NCI-H1436 (cell line): ENCODE measurements at places on chromosomes 6 and 20.

DNA sequence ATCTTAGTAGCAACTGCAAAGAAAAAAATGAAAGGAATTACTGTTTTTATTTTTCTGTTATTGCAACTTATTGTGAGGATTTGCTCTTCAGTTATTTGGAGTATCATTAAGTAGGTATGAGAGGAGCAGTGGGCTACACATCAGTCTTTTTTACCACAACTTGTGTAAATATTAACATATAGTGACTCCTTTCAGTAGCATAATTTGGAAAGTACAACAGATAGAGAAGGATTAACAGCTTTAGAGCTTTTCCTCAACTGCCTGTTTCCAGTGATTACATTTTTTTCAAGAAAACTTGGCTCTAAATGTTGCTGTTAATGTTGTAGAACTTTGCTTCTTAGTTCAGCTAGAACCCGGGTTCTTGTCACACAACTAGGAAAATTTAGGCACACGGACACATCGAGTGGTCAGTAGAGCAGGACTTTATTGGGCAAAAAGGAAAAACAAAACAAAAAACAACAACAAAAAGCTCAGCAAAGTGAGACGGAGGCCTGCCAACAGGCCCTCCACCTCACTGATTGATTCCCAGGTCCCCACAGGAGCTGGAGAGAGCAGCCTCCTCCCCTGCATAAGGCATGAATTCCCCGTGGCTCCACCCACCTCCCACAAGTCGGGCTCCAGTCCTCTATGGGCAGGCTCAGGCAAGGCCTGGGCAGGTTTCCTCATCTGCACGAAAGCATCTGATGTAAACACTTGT, 75.1 kb downstream of the ADGRG6 start:
- DNase-seq, result peak; percentile 5

DNA sequence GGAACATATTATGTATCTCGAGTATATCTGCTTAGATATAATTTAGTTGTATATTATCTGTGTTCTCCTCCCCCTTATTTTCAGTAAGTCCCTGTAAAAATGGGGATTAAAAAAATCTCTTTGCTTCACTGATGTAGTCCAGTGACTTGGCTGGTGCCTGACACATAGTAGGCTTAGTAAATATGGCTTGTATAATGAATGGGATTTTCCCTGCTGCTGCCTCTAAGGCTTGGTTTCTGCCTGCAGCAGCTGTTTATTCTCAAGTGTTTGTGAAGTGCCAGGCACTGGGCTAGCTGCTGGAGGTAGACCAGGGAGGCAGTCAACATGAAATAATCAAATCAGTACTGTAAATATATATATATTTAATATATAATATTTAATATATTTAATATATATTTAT, 1.6 kb upstream of the ZFP64 start:
- DNase-seq, result peak; percentile 12

GRCh38 chr6:122568797-122569221, 41.4 kb upstream of the PKIB start:
- no peak for DNase-seq

DNA sequence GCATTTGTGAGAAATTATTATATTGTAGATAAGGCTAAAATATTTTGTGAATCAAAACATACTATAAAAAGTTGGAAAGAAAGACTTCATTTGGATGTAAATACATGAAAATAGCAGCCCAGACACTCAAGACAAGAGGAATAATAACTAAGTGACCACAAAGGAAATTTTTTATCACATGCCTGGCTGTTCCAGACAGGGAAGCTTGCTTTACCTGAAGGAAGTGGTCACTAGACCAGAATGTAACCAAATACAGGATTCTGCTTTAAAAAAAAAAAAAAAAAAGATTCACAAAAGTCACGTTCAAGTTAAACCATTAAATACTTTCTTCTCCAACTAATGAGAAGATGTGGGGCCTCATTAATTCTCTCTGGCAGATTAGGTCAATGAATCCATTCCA, 9.3 kb upstream of the HLA-DQB2 start:
- no peak for DNase-seq

- peak; percentile 52 for DNase-seq
Observed at GRCh38 chr6:157528931-157529653, 148.1 kb downstream of the ZDHHC14 start.

DNA sequence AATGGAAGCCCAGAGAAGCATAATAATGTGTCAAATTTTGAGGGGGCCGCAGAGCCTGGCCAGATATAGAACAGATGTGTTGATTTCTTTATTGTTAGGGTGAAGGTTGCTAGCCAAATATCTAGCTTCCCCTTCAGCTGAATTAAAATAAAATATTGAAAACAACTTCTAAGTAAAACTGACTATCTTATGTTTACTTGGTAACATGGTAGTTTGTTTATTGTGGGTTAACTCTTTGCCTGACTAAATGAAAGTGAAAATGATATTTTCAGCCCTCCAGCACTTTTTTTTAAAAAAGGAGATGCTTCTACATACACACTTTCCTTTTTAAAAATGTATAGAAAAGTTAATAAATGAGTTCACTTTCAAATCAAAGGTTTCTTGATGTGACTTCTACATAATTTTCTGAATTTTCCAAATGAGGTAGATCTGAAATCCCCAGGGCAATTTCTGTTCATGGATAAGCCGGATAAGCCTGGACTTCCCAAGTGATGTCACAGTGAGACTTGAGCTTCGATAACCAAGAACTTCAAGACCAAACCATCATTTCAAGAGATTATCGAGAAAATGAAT, 172.1 kb upstream of the OLIG3 start:
- no peak for DNase-seq

DNA sequence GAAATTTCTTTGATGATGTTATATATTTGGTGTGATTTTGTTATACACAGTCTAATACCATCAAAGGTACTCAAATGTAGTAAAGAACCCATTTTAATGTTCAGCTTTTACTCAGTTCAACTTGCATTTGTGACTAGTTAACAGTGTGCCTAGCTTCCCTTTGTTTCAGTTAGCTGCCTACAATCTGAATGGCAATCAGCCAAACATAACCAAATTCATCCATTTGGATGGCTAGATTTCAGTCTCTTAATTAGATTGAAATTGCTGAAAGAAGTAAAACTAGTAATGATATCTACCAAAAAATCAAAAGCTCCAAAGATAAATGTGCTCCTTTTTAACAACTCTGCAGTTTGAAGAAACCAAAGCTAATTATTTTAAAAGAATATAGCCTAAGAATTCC, 6.9 kb downstream of the EPHA7 start:
- DNase-seq, result no peak

- DNase-seq, result no peak
Observed at GRCh38 chr6:43367245-43367984, 2.0 kb downstream of the ZNF318 start.

DNA sequence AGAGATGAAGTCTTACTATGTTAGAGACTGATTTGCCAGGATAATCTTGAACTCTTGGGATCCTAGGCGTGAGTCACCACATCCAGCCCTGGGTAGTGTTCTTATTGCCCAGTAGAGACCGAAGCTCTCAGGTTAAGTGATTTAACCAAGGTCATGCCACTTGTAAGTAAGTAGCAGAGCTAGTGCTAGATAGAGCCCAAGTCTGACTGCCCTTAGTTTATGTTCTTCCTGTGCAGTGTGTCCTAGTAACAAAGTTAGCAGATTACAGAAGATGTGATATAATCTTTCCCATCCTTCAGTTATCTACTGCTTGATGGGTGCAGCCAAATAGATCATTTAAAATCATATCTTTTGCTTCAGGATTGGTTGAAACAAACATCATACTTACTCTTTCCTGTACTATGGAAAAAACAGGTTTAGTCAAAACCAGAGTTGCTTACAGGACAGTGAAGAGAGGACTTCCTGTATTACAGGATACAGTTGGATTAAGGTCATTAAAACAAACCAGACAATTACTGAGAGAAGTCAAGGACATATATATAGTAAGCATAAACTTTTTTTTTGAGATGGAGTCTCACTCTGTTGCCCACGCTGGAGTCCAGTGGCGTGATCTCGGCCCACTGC, 9.5 kb upstream of the PABPC1L start:
- DNase-seq, result no peak

- no peak for DNase-seq
Observed at GRCh38 chr20:56828402-56828801, 199.3 kb downstream of the TFAP2C start.

DNA sequence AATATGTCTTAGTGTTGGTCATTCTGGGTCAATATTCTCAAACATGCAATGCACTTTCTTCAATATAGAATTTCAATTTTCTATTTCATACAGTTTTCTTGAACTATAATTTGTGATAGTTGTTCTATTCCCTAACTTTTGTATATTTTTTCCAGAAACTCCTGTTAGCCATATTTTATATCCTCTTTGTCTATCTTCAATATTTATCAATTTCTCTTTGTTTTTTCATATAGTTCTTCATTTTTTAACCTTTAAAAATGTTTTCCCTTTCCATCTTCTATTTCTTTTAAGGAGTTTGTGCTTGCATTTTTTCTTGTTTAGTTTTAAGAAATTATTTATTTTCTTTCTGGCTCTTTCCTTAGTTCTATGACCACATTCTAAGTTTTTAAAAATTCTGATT, 42.0 kb upstream of the MBOAT1 start:
- DNase-seq, result no peak

DNA sequence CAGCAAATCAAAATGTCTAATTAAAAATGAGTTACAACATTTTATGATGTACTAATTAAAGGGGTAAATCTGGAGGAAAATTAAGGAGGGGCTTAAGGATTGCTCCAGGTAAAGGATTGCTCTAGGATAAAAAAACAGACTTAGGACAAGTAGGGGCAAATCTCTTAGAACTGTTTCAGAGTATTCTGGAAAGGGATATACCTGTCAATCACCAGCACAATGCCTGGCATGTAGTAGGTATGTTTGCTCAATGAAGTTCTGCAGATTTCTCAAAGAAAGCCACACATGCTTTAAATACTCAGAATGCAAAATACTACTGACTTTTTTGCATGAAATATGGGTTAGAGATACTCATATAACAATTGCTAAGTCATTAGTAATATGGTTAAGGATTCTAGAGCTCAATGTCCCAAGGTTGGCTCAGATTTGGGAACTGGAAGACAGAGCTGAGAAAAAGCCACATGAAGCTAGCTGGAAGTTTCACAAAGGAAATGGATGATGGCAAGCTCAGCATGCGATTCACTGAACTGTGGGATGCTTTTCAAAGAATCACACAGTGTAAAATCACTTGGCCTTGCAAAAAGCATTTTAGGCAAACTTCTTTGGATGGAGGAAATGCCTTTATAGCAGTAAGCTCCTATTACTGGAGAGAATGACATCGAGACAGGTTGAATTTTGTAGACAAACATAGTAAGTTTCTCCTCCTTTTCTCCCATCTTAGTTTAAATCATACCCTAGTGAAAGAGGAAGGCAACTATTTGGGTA, 72.8 kb downstream of the MAP3K5 start:
- no peak for DNase-seq

GRCh38 chr6:70874181-70874913, 82.5 kb downstream of the B3GAT2 start:
- no peak for DNase-seq

- DNase-seq, result no peak
Observed at GRCh38 chr20:25025986-25026605, 31.8 kb downstream of the ACSS1 start.

GRCh38 chr20:60310560-60311349, 352.5 kb downstream of the CDH26 start:
- no peak for DNase-seq

DNA sequence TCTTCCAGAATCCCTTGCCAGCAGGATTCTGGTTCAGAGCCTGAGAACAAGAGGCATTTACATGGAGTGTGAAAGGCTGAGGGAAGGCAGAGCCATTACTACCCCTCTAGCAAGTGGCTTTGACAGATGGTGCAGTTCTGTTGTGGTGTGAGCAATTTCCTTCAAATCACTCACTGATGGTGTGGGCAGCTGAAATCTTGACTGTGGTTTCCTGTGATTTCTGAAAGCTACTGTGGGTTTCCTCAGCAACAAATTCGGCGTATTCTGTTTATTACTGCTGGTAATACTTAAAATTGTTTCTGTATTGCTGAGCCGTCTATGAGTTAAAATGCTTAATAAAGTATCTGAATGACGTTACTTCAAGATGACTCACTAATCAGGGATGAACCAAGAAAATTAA, 181.5 kb upstream of the TCF21 start:
- no peak for DNase-seq

- no peak for DNase-seq
Observed at GRCh38 chr6:159718634-159719033, 8.7 kb upstream of the WTAP start.

DNA sequence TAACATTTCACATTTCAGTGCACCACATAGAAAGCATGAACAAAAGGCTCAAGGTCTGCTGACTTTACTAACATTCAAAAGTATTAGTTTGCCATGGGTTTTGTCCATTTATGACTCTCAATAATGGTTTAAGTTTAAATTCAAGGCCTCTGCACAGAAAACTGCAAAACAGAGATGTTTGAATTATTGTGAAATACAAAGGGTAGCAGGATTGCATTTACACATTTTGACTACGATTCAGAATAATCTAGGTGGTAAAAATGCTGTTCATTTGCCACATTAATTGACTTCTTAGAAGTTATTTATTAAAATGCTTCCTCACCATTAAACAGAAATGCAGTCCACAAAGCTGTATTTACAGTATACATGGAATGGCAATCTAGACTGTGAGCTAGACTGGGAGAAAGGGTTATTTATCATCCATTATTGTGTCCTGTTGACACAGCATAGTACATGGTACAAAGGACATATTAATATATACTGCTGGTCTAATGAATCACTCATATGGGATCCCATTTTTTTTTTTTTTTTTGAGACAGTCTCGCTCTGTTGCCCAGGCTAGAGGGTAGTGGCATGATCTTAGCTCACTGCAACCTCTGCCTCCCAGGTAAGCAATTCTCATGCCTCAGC, 18.0 kb downstream of the USP49 start:
- no peak for DNase-seq

- no peak for DNase-seq
Observed at GRCh38 chr6:39223061-39223460, 6.2 kb downstream of the KCNK5 start.

DNA sequence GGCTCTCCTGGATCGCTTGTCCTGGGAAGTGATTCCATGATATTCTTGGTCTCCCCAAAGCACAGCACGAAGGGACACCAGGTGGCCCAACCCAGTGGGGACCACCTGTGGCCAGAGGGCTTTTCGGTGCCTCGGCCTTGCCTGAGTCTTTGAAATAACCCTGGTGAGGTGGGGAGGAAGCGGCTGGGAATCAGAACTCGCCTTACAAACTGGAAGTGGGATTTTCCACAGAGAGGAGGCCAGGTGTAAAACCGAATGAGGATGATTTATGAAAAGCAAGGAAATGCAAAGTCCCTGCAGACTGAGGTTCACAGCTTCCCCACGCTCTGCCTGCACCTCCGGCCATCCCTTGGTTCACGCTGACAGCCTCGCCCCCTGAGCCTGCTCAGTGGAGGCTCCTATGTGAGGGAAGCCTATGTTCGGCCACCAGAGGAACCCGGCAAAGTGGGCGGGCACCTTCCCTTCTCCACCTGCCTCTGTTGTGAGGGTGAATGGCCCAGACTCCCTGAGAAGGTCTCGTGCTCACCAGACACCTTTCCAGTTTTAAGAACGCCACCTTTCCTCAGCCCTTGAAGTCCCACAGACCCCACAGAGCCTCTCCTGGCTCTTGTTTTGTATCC, 133.8 kb upstream of the CST7 start:
- DNase-seq, result no peak
